ENCODE measurements at places on chromosomes 4 and X.

GRCh38 chr4:77505275-77505957 lies 100.2 kb upstream of the CXCL13 start:
- no peak for DNase-seq

GRCh38 chrX:44828008-44828605 lies 15.7 kb upstream of the DUSP21 start:
- DNase-seq, result no peak

- no peak for DNase-seq
Measured at GRCh38 chr4:56681158-56681852, at the start of gene HOPX. TSS of gene HOPX (minus strand) at chr4:56681296. CDS start at chr4:56657816, 23,480 bp downstream.

- no peak for DNase-seq
Measured at GRCh38 chr4:61820136-61820535, 620.0 kb downstream of the ADGRL3 start.

DNA sequence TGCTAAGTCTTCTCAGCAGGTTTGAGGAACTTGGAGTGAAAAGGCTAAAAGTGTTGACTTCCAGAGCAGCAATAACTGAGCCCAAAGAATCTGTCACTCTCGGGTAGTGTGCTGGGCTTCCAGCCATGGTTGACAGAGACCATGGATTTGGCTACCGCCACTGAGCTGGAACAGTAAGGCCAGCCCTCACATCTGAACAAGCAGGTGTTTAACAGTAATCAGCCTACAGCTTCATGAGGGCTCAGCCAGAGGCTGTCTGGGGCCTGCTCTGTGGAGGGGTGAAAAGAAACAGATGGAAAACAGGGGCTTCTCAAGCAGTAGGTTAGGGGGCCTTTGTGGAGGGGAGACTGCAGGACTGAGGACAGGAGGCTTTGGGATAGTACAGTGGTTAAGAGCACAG lies 14.9 kb downstream of the RASL11B start:
- DNase-seq, result no peak

DNA sequence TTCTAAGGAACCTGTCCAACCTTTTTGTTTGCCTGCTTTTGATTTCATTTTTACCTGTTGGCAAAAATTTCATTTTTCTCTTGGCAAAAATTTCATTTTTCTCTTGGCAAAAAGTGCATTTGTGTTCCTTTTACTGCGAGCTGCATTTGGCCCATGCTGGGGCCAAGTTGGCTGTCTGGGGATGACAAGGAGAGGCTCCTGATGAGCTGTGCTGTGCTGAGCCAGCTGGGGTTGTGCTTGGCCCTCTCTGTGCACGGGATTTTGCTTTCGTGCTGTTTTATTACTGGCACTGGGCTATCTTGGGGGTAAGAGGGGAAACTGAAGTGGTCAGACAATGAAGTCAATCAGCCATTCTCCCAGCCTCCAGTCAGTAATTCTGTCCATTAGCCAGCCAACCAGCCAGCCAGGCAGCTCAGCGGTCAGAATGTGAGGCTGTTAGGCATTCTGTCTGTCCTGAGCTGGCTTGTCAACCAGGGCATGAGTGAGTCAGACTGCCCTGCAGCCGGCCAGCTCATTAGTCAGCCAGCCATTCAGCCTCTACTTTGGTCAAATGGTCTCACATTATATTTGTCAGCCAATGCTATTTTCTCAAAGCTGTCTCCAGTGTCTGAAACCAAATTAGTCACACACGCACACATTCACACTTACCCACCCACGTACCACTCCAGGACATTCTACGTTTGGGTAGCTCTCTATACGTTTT lies 56.9 kb upstream of the PRPS1 start:
- DNase-seq, result no peak

GRCh38 chr4:7383266-7383665 lies 51.5 kb downstream of the PSAPL1 start:
- DNase-seq, result no peak

DNA sequence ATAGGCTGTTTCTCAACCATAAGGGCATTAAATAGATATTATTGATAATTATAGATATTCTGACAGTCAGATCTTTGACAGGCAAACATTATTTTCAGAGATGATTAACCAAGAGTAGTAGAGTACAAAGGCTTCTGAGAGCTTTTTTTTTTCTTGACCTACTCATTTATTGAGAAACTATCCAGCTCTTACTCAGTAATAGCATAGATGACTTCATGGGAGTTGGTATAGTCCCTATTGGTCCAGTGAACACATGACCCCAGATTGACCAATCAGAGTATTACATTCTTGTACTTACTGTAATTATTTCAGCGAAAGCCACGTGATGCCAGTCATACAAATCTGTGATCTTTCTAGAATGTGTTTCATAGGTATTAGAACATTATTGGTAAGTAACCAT lies 508.7 kb downstream of the FSTL5 start:
- no peak for DNase-seq

GRCh38 chr4:150264595-150265161 lies 186.4 kb downstream of the DCLK2 start:
- no peak for DNase-seq

DNA sequence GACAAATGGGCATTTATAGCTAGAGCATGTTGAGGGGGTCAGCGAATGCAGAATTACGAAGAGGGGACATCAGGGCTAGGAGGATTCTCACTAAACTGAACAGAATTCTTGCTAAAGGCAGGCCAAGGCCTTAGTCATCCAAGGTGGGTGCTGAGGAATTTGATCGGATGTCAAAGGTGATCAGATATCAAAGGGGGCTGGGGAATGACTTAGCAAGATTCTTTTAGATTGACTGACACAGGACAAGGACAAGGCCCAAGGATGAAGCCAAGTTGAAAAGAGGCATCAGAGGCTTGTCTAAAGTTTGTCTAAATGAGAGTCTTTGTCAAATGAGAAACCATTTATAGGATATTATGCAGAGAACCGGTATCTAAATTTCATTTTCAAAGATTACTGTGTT lies 9.7 kb downstream of the TMEM184C start:
- no peak for DNase-seq

GRCh38 chr4:41060352-41061334 lies 153.7 kb downstream of the APBB2 start:
- DNase-seq, result no peak

DNA sequence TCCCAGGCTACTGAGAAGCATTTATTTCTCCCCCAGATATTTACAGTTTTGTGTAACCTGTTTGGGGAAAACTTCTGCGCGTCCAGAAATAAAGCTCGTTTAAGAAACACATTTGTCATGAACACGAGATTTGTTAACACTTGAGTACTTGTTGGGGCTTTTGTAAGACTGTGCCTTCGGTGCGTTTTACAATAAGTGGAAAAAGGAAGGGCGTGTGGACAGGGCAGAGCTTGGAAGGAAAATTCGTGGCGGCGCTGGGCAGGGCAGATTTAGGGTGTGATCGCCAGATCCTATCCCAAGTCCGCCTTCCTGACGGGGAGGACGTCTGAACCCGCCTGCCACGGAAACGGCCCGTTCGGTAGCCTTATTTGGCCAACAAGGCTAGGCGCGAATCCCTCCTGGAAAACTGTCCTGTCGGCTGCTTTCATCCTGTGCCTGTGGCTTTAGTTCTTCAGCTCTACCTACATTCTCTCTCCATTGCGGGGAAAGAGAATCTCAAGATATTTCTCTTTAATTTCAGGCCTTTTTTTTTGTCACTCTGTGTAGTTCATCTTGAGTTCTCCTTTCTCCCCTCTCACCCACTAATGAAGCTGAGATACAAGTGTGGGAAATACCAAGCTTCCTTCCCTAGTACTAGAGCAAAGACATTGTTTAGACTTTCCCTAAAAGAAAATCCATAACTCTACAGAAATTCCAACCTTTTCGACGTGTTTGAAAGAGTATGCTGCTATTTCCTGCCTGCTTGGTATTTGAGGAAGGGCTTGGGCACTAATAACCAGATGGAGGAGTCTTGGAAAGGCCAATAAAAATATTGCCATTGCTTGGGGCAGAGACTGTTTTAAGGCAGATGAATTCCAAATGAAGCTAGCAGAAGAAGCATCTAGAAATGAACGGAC lies 982 bp downstream of the PDLIM5 start:
- DNase-seq, result peak; percentile 34

GRCh38 chrX:350148-350533 lies 31.5 kb upstream of the GTPBP6 start:
- no peak for DNase-seq

- DNase-seq, result no peak
Measured at GRCh38 chr4:146349306-146349705, 135.0 kb downstream of the REELD1 start.

- DNase-seq, result no peak
Measured at GRCh38 chr4:45751877-45752530, 371.9 kb downstream of the GABRG1 start.

DNA sequence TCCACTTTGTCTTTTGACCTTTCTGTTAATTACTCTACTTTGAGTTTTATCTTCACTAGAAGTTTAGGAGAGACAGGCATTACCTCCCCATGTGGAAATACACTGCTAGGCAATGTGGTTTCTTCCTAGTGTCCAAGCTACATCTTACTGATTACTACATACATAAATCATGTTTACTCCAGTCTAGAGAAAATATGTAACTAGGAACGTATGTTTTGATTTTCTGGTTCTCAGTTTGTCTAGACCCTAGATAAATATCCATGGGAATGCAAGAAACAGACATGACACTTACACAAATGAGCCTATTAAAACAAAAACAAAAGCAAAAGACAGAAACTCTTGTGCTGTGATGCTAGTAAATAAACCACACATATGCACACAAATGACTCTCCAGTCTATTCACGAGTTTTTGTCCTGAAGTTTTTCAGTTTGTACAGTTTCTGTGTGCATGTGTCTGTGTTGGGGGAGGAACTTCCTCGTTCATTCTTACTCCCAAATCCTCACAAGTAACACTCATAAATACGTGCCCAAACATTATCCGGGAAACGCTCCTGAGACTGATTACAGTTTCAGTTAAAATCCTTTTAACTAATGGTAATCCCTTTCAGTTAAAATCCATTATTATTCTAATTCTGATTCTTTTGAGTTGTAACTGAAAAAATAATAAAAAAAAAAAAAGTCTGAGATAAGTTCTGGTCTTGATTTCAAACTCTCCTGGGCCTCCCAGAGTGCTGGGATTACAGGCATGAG lies 283.5 kb upstream of the FTHL17 start:
- DNase-seq, result no peak

DNA sequence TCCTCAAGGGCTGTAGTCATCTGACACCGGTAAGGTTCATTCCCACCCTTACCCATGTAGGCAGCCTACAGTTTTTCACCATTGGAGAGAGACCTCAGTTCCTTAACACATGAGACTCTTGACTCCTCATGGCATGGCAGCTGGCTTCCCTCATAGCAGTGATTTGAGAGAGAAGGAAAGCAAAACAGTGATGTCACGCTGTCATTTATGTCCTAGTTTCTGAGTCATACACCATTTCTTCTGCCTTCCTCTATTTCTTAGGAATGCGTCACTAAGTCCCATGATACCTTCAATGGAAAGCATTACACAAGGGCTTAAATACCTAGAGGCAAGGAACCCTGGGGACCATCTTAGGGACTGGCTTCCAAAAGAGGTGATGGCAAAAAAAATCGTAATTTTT lies 226.1 kb downstream of the SPCS3 start:
- DNase-seq, result no peak

GRCh38 chr4:113539408-113539807 lies 222.1 kb downstream of the CAMK2D start:
- DNase-seq, result no peak

GRCh38 chr4:82382751-82383150 lies 9.0 kb upstream of the HNRNPD start:
- DNase-seq, result no peak

- no peak for DNase-seq
Measured at GRCh38 chrX:150871341-150871811, 27.1 kb downstream of the CD99L2 start.

DNA sequence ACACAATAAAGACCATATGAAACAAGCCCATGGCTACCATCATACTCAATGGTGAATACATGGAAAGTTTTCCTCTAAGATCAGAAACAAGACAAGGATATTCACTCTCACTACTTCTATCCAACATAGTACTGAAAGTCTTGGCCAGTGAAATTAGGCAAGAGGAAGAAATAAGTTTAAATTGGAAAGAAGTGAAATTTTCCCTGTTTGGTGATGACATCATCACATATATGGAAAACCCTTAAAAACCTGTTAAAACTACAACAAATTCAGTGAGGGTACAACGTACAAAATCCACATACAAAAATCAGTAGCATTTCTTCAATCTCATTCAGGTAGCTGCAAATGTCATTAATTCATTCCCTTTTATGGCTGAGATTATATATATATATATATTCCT lies 164.0 kb upstream of the IRS4 start:
- DNase-seq, result no peak

DNA sequence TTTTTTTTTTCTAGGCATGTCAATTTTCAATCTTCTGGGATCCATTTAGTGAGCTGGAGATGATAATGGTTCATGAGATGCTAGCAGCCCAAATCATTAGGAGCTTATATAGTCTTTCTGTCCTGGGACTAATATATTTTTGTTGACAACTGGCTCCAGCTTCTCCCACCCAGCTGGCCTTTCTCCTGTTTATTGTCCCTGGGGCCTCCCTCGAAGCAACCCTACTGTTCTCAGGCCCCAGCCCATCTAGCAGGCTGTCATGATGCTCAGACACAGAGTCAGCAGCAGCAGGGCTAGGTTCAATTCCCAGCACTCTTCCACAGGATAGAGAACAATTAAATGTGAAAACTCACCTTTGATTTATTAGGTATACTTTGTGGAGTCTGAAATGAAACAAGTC lies 127.6 kb upstream of the MID1 start:
- no peak for DNase-seq

DNA sequence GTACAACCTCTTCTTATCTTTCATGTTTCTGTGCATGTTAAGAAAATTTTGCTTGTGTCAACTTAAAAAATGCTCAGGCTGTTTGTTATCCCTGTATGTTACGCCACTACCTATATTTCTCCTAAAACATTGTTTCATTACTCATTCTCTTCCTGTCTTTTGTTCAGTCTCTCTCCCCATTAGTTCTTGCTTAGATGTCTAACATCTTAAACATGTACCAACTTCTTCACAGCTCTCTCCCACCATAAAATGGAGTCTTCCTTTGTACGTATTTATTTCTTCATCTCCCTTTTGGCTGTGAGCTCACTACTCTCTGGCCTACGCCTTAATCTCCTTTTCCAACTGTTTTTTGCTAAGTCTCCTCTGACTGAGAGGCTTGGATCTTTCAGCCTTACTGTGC lies 36.4 kb downstream of the PCDH7 start:
- no peak for DNase-seq

- no peak for DNase-seq
Measured at GRCh38 chr4:125958519-125958918, 643.8 kb downstream of the FAT4 start.

DNA sequence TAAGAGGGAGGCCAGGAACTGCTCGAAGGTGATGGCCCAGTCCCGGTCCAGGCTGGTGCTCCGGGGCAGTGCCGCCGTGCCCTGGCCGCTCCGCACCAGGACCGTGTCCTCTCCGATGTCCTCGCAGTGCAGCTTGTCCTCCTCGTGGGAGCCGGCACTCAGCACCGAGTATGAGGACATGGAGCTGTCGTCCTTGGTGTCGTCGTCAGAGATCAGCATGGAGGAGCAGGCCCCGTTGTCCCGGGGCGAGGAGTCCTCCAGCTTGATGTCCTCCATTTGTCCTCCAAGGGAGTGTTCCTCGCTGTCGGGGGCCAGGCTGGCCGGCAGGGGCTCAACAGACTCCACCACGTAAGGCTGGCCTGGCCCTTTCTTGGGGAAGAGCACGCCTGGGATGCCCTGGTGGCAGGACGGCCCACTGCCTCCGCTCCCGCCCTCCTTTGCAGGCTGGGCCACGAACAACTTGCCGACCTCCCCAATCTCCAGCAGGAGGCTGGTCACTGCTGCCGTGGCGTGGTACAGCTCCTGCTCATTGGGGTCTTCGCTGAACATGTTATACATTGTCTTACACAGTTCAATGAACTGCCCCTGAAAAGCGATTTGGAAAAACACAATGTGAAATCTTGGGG lies 53.7 kb upstream of the UCP1 start:
- no peak for DNase-seq
